ENCODE measurements at places on chromosomes 5 and 9. TPM values are rescaled to one million over a fixed set of nuclear protein-coding genes. Genes with fewer than 3 reads are reported as not detected.

Gene GABRA6
- total RNA-seq, result not detected

Gene FCHO2
- 17.7 TPM for total RNA-seq

GRCh38 chr5:166063261-166063660 lies 2228.2 kb upstream of the WWC1 start:
- DNase-seq, result no peak

GRCh38 chr5:88262116-88262515 lies 6.5 kb downstream of the TMEM161B start:
- DNase-seq, result no peak

DNA sequence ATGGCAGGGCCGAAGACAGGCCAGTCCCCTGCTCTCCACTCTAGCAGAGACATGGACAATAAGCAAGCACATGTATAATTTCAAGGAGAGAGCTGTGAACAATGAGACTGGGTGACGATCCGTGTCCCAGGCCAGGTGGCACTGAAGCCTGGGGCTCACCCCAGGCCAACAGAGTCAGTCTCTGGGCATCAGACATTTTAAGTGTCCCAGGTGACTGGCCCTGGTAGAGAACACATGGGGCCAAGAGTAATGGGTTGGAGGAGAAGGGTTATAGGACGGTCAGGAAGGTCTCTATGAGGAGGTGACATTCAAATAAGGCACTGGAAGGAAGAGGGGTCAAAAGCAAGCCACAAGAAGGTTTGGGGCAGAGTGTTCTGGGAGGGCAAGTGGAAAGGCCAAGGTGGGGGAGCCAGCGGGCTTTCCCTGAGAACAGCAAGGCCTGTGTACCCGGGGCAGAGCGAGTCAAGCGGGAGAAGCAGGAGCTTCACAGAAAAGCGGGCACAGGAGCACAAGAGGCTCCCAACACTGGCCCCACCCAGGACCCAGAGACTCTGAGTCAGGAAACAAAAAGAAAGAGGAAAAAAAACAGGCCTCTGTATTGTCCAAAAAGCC lies 1.1 kb upstream of the AKNA start:
- no peak for DNase-seq

DNA sequence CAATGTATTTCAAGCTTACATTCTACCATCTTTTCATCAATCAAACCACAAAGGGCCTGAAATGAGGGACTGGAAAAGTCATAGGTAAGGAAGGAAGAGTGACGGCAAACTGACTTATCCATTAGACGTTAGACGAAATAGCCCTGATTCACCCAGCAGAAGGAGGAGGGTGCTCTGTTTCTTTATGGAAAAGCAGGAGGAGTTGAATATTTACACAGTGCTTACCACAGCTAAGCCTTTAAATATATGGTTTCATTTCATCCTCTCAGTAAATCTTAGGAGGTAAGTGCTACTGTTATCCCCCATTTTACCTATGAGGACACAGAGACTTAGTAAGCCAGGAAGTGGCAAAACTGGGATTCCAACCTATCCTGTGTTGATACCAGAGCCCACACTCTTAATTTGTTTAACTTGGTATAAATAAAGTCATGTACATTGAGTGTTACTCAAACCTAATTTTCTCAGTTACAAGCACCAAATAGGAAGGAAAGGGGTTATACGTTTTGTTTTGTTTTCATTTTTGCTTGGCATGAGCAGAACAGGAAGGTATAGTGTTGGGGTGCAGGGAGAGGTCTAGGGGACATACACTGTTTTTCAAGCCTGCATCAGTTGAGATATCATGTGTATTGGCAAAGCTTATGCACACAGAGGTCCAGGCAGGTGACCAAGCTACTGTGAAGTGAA lies 98.1 kb upstream of the IFNK start:
- DNase-seq, result no peak

- DNase-seq, result no peak
Observed at GRCh38 chr5:160458806-160459800, 37.4 kb downstream of the PTTG1 start.

Gene SPATA31C1
- total RNA-seq, result not detected

DNA sequence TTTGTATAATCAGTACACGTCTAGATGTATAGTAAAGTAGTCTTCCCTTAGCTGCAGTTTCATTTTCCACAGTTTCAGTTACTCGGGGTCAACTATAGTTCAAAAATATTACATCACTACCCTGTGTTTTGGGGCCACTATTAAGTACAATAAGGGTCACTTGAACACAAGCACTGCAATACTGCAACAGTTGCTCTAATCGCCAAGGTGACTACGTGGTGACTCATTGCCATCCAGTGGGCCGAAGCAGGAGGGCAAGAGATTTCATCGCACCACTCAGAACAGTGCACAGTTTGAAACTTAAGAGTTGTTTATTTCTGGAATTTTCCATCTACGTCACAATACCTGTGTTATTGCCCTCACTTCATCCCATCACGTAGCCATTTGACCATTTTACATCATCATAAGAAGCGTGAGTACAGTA lies at the start of gene ARL14EPL:
ARL14EPL (plus strand) TSS at position 379 of the 424 bp plus-strand sequence. CDS start 18,994 bp downstream, outside the sequence.
- peak; percentile 46 for DNase-seq

DNA sequence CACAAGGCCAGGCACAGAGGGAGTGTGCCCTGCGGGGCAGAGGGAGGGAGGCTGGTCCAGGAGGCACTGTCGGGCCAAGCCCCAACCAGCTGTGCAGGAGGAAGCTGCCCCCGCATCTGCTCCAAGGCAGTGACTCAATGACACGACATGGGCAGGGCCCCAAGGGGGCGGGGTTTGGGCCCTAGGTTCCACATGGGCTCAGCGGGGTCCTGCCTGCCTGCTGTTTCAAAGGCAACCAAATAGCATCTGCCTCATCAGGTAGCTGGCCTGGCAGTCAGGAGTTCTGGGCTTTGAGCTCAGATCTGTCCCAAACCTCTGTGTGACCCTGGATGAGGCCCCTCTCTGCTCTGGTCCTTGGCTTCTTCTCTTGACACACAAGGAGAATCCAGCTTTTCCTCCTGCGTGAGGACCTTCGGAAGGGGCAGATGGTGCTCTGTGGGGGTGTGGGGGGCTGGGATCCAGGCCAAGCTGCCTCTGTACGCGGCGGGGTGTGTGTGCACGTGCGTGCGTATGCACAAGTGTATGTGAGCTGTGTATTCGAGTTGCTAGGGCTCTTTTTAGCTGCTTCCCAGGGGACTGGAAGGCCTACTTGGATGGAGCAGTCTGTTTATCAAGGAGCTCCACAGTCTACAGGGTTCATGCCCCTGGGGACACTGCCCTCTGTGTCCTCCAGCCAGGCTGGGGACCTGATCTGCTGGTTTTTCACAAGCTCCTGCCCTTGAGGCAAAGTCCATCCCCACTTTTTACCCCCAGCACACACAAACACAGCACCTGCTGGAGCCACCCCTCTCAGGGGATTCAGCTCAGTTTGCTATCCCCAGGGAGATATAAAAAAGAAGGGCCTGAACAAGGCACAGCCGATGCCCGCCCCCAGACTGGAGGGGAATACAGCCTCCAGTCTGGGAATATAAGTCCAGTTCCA lies 138.9 kb downstream of the RGS3 start:
- DNase-seq, result peak; percentile 18

DNA sequence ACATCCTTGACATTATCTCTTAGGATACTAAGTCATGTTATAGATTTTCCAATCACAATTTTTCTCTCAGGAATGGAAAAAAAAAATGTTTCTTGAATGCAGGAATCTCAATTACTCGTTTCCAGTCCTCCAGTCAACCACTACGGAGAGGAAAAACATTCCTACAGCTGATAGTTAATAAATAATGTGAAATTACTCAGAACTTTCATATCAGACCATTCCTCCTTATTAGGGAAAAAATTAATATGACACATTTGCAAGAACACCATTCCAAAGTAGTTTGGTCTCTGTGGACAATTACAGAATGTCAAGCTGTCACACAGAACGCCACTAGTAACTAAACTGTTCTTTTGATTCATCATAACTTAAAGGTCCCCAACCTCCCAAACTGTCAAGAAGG lies 31.5 kb downstream of the MED27 start:
- DNase-seq, result no peak

Gene DND1
- 0.77 TPM for total RNA-seq

GRCh38 chr5:82164977-82165713 lies 113.0 kb downstream of the RPS23 start:
- no peak for DNase-seq

DNA sequence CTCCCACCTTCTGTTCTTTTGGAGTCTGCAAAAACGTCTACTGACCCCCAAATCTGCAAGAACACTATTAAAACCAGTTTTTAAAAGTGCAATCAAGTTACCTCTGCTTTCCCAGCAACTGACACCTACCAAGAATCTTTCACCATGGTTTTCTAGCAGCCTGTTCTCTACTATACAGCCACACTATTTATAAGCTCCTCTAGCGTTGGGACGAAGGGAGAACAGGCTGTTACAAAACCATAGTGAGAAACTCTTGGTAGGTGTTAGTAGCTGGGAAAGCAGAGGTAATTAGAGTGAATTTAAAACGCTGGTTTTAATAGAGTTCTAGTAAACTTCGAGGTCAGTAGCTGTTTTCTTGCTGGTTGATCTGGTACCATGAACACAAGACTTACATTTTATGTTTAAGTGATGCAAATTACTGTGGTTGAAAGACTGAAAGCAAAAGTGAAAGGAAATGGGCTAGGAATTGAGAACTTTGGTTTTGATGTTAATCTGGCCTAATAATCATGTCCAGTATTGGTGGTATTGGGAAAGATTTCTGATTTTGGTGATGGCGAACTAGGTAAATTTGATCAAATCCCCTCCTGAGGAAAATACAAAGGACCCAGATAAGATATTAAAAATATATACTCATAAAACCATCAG lies 5.3 kb downstream of the MROH2B start:
- DNase-seq, result no peak

DNA sequence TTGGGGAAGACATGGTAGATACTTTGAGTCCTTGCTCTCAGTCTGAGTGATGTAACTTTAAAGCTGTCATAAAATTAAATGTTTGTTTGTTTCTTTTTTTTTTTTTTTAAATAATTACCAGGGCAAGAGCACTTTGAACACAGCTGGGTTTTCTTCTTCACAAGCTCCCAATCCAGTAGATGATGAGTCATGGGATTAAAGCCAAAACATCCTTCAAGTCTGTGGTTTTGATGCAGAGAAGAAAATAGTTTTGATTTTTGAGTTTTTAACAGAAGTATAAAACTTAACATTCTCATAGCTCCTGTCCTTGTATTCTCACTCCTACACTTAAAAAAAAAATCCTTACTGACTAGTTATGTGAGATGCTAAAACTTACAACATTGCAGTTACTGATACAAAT lies 34.8 kb upstream of the IL31RA start:
- no peak for DNase-seq

GRCh38 chr9:78187763-78188484 lies 48.0 kb upstream of the CEP78 start:
- DNase-seq, result no peak

DNA sequence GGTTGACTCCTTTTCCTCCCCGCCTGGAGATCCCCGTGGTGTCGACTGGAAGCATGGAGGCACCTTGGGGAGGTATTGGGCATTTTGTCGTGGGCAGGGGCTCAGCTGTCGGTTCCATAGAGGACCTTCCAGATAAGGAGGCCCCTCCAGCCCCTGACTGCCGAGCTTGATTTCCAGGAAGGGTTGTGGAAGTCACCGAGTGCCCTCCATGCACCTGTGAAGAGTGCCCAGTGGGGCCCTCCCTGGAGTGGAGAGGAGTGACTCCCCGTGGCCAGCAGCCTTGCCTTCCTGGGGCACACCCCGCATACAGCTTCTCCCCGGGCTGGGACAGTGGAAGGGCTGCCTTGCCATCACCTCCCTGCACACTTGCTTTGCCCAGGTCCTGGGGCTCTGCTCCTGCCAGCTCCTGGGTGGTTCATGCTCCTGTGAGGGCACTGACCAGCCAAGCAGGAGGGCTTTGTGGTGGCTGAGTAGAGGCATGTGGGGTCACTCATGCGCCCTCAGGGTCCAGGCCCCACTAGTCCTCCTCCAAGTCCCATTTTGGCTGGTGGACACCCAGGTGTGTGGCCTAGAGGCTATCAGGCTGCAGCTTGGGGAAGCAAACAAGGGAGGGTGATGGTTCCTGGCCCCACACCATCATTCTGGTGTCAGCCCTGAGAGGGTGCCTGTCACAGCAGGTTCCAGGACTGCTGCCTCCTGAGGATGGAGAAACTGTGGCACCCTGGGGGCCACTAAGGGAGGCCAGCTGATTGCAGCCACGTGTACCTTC lies 133.0 kb downstream of the WNK2 start:
- no peak for DNase-seq

- peak; percentile 95 for DNase-seq
Observed at GRCh38 chr9:22158927-22159346, 149.8 kb upstream of the CDKN2B start.

Gene TEX53
- not detected for total RNA-seq

GRCh38 chr9:70701163-70701562 lies 286.7 kb upstream of the KLF9 start:
- DNase-seq, result no peak

Gene GRM6
- not detected for total RNA-seq

DNA sequence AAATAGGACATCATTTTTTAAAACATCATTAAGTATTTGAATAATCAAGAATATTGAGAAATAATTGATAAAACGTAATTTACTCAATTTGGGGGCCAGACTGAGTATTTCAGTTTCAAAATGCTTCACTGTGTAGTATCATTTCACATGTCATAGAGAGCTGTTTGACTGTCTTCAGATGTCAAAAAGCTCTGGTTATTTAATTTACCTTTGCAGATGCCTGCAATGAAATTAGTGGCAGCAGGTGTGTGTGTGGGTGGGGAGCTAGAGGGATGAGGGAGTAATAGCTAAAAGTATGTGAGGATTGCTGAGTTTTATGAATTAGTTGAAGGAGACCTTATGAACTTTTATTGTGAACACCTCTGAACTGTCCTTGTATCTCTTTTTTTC lies 567.2 kb upstream of the MEF2C start:
- DNase-seq, result no peak

DNA sequence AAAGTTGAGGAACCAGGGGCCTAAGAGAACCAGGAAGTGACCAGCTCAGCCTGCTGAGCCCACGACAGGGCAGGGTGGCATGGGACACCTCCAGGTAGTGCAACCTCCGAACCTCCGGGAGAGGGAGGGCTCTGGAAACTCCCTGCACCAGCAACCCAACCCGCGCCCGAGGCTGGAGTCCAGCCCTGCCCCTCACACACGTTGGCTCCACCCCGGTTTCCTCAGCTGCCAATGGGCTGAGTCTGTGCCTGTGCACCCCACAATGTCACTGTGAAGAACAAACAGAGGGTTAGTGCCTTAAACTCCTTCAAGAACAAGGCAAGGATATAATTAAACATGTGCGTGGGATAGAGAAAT lies 17.0 kb upstream of the UNC5A start:
- no peak for DNase-seq

Gene SEMA5A
- total RNA-seq, result 4.7 TPM

Gene PCYOX1L
- 11.4 TPM for total RNA-seq

Gene BASP1
- 162 TPM for total RNA-seq

DNA sequence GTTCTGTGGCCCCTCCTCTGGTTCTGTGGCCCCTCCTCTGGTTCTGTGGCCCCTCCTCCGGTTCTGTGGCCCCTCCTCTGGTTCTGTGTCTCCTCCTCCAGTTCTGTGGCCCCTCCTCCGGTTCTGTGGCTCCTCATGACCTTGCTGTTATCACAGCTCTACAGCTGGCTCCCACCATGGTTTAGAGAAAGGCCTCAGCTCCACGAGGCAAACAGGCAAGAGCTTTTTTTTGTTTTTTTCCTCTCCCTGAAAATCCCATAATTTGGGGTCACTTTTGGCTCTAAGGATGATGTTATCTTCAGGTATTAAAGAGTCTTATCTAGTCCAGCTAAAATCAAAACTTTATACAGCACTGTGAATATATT lies 31.8 kb downstream of the C5orf15 start:
- DNase-seq, result no peak

Gene PCDHGA10
- 5.1 TPM for total RNA-seq

- DNase-seq, result no peak
Observed at GRCh38 chr9:17816431-17817027, 237.7 kb downstream of the SH3GL2 start.

All from NCI-H460 (cell line).